ENCODE measurements at places on chromosomes 4 and X. TPM values are rescaled to one million over a fixed set of nuclear protein-coding genes. Genes with fewer than 3 reads are reported as not detected.

DNA sequence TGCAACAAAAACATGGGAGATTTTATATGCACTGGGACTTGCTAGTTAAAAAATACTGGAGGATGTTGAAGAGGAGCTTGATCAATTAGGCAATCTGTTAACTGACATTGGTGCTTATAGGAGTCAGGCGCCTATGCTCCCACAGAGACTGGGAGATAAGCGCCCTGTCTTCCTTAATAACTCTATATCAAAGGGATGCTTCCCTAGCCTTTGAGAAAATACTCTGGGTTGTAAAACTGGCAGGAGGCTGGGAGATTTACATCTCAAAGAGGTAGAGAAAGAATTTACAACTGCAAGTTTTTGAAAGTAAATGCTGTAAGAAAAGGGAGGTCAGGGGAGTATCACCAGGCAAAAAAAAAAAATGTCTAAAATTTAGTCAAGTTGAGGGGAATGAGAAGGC lies 325.4 kb downstream of the PCDH10 start:
- DNase-seq, result no peak

DNA sequence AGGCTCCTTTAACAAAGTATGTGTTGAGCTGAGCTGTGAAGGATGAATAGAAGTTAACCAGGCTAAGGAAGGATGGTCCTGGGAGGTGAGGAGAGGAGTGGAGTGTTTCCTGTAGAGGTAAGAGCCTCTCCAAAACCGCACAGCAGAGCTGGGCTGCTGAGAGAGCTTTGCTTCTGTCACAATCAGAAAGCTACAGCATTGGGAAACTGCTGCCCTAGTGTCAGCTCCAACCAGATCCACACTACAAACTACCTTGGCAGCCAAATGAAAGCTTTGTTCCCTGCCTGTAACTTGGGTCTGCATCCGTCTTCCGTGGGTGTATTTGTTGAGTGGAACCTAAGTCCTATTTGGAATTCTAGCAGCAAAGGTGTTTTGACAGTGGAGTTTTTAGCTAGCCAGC lies 91.8 kb downstream of the REPS2 start:
- DNase-seq, result no peak

GRCh38 chr4:32824336-32824735 lies 2104.2 kb downstream of the PCDH7 start:
- DNase-seq, result no peak

DNA sequence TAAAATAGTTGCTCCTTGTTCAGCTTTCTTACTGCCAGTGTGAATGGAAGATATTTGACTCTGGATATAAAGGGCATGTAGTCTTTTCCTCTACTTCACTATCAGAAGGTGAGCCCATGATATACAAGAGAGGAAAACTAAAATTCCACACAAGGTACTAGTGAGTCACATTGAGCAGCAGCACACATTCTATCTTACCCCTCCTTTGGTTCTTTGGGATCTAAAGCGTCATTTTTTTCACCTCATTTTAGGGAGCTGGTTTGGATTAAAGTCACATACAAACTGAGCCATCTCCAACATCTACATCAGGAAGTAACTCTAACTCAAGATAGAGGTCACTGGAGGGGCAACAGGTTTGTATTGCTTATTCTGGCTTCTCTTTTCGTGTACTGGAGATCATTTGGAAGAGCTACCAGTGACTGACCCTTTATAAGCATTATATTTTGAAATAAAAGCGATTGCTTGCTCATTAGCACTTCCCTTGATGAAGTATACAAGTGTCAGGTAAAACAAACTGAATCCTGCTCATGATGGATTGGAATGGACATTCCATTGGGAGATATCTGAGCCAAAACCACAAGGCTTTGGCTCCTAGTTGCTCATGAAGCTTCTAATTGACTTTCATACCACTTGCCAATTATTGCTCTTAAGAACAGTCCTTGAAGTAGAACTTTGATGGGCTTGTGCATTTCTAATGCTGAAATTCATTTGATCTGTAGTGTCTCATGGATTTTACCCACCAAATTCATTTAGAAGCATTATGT lies 124.1 kb downstream of the SPCS3 start:
- no peak for DNase-seq

The PABPC4L gene
- total RNA-seq, result 1.1 TPM

The AFM gene
- total RNA-seq, result 0.35 TPM

The SSX3 gene
- total RNA-seq, result not detected

The LARP1B gene
- 23.0 TPM for total RNA-seq

Measured in mucosa of gallbladder (tissue), 1 donor.